ENCODE measurements at places on chromosomes 11 and 22.

- DNase-seq, result no peak
These were observed 6.4 kb downstream of the CD82 start for GRCh38 chr11:44571871-44572270.

GRCh38 chr22:48721395-48721669 is 1106.3 kb downstream of the BRD1 start:
- no peak for DNase-seq

GRCh38 chr22:22137891-22138290 is 106.7 kb upstream of the VPREB1 start:
- no peak for DNase-seq

DNA sequence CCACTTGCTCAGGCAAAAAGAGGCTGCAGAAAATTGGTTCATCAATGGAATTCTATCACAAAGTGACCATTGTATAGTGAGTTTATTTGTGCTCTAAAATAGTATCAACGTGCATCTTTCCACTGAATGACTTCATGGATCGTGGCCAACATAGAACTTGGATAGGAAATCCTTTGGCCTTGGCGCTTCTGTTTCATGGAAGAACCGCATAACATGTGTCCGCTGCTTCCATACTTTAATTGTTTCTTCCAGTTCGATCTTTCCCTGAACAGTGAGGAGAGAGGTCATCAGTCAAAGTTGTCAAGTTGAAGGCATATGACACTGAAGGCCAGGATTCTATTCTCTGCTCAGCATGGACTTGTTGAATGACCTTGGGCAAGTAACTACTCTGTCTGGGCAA is 4.5 kb downstream of the NDUFA6 start:
- no peak for DNase-seq

- no peak for DNase-seq
These were observed 202.9 kb downstream of the DBX1 start for GRCh38 chr11:19957294-19957943.

GRCh38 chr22:35074583-35074982 is 8.6 kb downstream of the ISX start:
- no peak for DNase-seq

- DNase-seq, result no peak
These were observed 5.0 kb upstream of the MMP12 start for GRCh38 chr11:102879801-102880200.

- no peak for DNase-seq
These were observed 21.6 kb downstream of the OR8G5 start for GRCh38 chr11:124277804-124278203.

- no peak for DNase-seq
These were observed 18.4 kb downstream of the KCNQ1 start for GRCh38 chr11:2462986-2463765.

DNA sequence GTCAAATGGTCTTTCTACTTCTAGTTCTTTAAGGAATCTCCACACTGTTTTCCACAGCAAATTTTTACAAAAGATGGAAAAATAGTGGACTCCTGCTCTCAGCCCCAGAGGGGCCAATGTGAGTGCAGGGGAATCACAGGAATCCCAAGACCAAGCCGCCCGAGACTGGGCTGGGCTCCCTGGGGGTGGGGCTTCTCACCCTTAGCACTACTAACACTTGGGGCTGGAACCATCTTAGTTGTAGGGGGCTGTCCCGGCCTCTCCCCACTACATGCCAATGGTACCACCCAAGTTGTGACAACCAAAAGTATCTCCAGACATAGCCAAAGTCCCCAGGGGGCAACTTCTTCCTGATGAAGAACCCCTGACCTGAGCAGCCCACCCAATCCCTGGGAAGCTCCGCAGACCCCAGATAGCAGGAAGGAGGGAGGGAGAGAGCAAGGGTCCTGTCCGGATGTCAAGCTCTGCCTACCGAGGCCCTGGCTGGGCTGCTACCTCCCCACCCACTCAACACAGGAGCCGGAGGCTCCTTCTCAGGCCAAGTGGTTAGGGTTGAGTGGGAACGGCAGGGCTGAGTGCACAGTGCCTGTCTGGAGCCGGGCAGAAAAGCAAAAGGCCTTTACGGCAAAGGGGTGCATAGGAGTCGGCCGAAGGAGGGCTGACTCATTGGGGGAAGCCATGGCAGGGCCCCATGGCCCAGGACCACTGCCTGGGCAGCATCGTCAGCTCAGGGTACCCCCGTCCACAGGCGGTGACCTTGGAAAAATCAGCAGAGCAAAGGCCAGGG is 122.5 kb upstream of the FGF3 start:
- no peak for DNase-seq

DNA sequence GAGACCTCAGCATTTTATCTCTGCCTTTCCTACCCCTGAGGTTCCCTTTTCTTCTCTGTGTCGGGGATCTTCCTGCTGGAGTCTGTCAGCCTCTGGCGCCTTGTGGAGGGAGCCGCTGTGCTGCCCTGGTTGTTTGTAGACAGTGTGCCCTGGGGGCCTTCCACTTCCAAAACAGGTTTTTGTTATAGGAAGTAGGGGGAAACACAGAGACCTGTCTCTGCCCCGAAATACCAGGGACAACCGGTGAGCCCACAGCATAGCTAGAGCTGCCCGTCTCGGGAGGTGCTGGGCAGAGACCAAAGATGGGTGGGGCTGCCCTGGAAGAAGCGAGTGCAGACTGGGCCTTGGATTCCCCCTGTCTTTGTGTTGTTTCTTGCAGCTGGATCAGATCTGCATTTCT is 8.0 kb downstream of the NCAPH2 start:
- no peak for DNase-seq

- DNase-seq, result peak; percentile 34
These were observed 20.9 kb downstream of the INCENP start for GRCh38 chr11:62144641-62145255.

DNA sequence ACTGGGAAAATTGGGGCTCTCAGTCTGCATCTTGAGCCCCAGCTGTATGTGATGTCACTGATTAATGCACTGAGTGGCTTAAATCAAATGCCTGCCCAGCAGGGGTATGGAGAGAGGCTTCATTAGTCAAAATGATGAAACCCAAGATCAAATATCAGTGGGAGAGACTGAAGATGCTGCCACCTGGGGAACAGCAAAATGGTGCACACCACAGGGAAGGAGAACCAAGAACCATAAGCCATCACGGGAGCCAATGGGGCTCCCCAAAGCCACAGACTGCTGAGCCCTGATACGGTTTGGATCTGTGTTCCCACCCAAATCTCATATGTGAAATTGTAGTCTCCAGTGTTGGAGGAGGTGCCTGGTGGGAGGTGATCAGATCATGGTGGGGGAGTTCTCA is 85.6 kb downstream of the CTTN start:
- no peak for DNase-seq

- no peak for DNase-seq
These were observed 531 bp downstream of the GRIK4 start for GRCh38 chr11:120511820-120512738.

GRCh38 chr11:5679811-5680210 is 5.1 kb downstream of the TRIM5 start:
- no peak for DNase-seq

GRCh38 chr11:101453682-101454081 is 130.1 kb downstream of the TRPC6 start:
- no peak for DNase-seq

DNA sequence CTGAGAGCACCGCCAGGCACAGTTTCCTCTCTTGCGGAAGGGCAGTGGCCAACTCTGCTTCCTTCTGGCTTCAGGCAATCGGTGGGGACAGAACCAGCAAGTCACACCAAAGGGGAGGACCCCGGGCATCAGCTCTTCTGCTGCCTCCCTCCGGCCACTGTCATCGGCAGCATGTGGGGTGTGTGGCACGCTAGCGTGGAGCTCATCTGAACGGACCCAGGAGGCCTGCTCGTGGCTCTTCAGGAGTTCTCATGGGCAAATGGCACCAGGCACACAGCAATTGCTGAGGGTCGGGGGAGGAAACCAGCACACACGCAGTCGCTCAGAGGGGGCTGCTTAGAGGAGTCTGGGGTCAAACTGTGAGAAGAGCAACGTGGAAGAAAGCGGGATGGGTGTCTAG is 26.9 kb downstream of the B3GAT1 start:
- no peak for DNase-seq

DNA sequence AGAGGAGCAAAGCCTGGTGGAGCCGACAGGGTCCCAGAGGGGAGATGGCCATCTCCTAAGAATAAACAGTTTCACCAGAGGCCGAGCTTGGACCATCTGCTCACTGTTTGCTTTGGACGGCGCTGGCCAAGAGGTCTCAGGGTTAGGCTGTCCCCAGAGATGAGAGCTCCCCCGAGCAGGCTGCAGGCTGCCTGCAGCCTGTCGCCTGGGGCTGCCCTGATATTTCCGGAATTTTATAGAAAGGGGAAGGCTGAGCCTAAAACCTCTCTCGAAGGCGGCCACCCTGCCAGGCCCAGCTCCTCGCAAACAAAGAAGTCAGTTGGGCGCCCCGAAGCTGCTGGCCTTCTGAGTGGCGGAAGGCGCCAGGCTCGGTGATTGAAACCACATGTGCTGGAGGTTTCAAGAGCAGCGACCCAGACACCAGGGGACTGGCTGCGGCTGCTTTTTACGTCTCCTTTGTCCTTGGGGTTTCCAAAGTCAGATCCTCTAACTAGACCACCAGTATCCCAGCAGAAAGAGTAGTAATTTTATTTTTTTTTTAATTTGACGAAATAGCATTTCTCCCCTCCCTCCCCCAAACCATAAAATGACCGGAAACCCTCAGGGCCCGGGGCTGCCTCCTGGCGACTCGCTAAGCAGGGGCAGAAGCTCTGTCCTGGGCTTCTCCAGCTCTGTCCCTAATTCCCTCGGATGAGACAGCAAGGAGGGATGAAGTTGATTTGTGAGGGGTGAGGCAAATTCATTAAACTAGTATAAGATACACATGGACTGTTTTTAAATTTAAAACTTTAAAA is 57.4 kb downstream of the CLMP start:
- no peak for DNase-seq

DNA sequence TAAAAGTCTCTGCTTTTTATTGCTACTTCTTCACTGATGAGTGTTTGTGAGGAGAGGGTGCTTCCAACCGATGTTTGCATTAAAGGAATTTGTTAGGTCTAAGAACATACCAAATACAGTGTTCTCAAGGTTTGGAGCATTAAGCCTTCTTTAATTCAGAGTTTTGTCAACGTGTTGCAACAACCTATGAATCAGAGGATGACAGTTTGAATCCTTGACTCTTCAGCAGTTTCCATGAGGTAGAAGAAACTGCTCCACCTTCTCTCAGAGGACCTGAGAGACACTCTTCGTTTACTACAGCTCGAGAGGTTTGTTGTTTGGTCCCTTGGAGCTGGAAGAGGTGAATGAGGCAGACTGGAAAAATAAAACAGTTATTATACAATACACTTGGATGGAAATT is 55.7 kb downstream of the NCAM1 start:
- DNase-seq, result no peak

DNA sequence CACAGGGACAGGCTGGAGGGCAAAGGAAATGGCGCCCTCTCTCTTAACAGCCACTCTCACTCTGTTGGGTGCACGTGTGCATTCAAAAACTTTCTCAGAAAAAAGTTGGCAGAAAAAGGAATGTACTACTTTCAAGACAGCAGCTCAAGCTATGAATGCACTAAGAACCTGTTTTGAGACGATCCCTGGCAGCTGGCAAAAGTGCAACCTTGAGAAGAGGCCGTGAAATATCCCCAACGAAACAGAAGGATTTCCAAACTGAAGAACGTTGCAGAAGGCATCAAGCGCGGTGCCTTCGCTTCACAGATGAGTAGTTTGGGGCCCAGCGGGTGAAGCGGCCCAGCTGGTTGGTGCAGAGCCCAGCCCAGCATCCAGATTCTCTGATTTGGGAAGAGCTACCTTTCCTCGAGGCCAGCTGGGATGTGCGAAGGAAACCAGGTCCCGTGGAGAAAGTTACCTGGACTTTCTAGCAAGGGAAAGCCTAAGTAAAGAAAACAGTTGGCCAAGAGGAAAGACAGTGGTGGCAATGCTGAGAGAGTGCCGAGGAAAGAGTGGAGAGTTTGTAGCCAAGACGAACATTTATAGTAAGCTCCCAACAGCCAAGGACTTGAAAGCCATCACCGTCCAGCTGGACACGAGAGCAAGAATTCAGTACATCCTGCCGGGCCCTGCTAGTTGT is 16.3 kb downstream of the IFT27 start:
- no peak for DNase-seq

GRCh38 chr11:90179923-90180322 is 42.9 kb downstream of the CHORDC1 start:
- no peak for DNase-seq

GRCh38 chr22:23745791-23746190 is 5.1 kb downstream of the ZNF70 start:
- no peak for DNase-seq

DNA sequence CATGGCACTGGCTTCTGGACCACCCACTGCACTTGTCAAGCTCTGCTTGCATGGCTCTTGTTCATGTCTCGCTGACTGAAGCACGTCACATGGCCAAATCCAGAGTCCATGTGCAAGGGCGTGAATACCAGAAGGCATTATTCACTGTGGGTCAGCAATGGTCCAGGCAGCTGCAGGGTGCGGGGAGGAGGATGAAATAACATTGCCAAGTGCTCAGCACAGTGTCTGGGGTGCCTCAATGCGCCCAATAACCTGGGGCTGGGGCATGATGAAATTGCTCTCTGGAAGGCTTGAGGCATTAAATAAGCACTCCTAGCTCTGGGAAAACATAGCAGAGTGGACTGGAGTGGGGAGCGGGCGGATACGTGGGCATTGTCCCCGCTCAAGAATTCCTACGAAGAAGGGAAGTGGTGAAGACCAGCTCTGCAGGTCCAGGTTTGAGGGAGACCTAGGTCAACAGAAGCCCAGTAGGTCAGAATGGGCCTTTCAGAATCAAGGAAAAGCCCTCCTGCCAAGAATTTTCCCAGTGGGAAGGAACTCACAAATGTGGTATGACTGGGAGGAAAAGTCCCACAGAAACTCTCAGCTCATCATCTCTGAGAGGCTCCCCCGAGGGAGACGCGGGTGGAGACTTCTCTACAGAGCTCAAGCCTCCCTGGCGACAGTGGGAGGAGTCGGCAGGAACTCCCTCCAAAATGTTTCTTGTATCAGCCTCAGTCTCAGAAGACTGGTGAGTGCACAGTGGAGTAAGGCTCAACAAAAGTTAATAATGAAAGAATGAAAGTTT is 15.3 kb upstream of the ACCSL start:
- no peak for DNase-seq

GRCh38 chr11:75315439-75315805 is 36.0 kb downstream of the ARRB1 start:
- no peak for DNase-seq

DNA sequence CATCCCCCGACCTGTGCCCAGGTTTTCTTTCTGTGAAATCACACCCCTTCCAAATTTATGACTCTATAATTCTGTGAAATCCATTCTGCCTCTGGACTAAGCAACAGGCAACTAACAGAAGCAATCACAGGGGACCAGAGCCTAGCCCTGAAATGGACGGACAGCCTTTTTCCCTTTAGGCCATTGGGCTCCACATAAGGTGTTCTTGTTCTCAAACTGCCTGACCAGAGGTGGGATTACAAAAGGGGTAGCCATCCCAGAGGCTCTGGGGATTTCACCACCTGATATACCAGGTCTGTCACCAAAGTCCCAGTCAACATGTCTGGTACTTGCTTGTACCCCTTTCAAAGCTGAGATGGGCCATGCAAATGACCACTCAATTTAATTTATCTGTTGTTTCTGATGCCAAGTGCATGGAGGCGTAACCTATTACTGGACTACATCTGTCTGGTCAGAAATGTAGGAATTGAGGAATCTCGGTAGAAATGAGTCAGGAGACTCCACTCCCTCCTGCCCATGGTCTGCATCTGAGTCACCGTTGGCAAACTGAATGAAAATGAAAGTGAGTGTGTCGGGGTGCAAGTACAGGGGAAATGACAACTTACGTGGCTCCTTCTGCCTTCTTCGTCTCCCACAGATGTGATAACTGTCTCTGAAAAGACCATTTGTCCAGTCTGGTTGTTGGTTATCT is 10.2 kb downstream of the DKK3 start:
- no peak for DNase-seq
